Iris pigment epithelial cell (primary cell): ENCODE measurements at places on chromosomes 6 and 20.

DNA sequence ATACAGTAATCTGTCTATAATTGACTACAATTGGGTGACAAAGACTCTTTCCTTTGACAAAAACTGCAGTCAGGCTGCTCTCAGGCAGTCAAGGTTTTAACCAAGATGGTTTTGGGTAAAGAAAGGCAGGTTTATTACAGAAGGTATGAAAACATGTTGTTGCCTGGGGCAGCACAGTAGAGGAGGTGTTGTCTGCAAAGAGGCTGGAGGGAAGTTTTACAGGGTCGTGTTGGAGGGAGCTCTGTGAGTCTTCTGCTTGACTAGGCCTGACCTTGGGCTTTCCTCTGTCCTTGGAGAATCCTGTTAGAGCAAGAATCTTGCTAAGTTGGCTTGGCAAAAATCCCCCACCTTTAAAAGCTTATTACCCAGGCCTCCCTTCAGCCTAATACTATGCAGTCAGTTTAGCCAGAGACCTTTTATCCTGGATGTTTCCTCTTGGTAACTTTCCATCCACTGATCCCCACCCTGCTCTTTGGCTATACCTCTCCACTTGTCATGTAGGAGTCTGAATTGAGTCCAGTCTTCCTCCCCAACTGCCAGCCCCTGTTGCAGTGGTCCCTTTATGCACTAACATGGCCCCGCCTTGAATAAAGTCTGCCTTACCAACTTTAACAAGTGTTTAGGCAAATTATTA, 143.0 kb upstream of the SLC22A16 start:
- DNase-seq: no peak

DNA sequence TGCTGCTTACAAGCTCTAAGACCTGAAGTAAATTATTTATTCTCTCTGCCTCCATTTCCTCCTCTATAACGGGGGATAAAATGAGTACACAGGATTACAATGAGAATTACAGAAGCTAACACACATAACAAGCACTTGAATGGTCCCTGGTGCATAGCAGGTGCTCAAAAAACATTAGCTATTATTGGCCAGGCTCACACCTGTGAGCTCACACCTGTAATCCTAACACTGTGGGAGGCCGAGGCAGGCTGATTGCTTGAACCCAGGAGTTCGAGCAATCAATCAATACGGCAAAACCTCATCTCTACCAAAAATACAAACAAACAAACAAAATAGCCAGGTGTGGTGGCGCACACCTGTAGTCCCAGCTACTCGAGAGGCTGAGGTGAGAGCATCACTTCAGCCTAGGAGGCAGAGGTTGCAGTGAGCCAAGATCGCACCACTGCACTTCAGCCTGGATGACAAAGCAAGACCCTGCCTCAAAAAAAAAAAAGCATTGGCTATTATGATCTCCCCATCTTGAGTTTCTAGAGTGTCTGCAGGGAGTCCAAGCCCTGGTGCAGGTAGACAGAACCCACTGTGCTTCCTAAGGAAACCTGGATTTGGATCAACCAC, 68.1 kb downstream of the PREX1 start:
- DNase-seq: no peak

- DNase-seq: peak; percentile 99
Observed at GRCh38 chr6:37630281-37630799, 67.3 kb downstream of the MDGA1 start.

DNA sequence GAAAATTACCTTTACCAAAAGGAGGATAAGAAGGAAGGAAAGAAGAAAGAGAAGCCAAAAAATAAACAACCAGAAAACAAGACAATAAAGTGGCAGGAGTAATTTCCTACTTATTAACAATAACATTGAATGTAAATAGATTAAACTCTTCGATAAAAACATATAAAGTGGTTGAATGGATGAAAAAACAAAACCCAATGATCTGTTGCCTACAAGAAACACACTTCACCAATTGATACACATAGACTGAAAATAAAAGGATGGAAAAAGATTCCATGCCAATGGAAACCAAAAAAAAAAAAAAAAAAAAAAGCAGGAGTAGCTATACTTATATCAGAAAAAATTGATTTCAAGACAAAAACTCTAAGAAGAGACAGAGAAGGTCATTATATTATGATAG, 518.9 kb downstream of the BCKDHB start:
- no peak for DNase-seq

DNA sequence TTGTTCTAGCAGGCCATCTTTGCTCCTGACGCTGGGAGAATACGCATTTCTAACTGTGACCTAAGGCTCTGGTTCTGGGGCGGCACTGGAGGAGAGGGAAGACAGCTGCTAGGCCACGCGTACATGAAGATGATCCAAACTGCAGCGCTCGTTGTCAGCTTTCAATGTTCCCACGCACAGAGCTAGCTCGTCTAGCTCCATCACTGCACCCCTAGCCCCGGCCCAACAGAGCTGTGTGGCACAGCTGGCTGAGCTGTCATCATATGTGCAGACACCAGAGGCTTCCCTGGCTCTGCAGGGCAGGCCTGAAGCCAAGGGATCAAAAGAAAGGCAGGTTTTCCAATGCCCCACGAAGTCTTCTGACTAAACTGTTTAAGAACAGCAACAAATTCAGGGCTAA, 124.7 kb downstream of the IRF4 start:
- no peak for DNase-seq

- peak; percentile 26 for DNase-seq
Observed at GRCh38 chr20:33828967-33829560, 17.9 kb downstream of the CHMP4B start.

- no peak for DNase-seq
Observed at GRCh38 chr6:54094293-54094692, 16.9 kb upstream of the MLIP start.

DNA sequence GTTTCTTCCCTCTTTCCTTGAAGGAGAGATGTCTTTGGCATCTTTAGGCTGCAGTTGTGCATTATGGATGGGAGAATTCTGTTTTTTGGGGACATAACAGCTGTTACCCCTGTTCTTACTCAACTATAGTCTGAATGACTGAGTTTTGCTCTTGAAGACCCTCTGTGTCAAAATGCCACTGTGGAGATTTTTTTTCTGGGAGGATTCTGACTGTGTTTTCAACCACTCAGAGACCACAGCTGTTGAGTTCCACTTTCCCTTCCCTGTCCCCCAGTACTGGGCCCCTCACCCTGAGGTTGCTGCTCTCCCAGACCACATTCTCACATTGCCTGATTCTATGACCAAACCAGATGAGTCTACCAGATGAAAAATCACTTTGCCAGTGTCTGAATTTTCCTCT, 48.1 kb downstream of the NKX2-2 start:
- DNase-seq: no peak

GRCh38 chr20:22810626-22811569, 224.2 kb upstream of the SSTR4 start:
- no peak for DNase-seq

GRCh38 chr6:158211273-158212055, 43.3 kb downstream of the GTF2H5 start:
- peak; percentile 41 for DNase-seq
